ENCODE measurements at places on chromosomes 7 and 10.
A peak's percentile ranks its signal among the peaks of the same experiment; 100 is the strongest.

DNA sequence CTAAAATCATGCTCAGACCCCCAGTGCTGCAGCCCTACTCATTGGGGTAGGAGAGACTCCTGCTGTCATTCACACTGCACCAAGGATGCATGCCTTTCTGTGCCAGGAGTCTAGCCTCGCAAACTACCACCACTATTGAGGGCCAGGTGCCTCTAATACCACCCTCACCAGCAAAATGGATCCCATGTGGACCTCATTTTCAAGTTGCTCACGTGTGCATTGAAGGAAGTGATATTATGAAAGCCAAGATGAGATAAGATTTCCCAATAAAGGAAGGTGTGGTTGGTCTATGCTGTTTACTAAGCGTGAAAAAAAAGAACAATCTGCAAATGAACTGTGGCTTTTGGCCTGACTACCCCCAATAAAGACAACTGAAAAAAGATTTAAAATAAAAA, 7.2 kb upstream of the LAMTOR4 start:
- H3K4me3 ChIP-seq: no peak overlapping the region
- H3K27me3 ChIP-seq: peaks cover 8% of the 10 kb centered on the region
- no peaks in the 10 kb centered on the region for H3K36me3 ChIP-seq
- DNase-seq: no peak
- H3K27ac ChIP-seq: no peak overlapping the region
- H3K4me1 ChIP-seq: peaks cover 19% of the 10 kb centered on the region

DNA sequence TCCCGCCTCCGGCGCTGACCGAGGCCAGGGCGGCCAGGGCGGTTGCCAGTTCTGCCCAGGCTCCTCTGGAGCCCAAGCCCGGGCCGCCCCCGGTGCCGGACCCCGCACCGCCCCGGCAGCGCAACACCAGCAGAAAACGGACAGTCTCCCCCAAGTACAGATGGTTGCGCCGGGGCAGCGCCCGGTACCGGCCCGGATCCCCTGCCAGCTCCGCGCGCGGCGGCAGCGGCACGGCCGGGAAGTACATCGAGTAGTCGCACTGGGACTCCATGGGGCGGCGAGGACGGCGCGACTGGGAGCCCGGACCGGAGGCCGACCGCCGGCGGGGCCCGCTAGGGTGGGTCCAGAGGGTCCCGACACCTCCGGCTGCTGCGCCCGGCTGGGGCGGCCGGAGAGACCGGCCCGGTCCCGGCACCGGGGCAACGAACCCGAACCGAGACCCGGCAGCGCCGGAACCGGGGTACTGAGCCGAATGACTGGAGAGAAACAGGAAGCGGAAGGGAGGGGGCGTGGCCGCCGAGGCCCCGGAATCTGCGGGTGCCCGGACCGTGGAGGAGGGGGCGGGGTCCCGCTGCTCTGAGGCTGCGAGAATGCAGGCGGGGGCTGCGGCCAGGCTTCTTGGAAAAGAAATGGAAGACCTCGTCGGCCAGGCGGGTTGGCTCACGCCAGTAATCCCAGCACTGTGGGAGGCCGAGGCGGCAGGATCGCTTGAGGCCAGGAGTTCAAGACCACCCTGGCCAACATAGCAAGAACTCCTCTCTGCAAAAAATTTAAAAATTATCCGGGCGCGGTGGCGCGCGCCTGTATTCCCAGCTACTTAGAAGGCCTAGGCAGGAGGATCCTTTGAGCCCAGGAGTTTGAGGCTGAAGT, at the start of gene TRAPPC14:
TSS of gene TRAPPC14 (minus strand) at position 495 of the 870 bp plus-strand sequence. CDS start at position 271, 224 bp downstream.
- peak; percentile 97 for DNase-seq
- peak within 1 kb of the TSS; percentile 84 for H3K27ac ChIP-seq
- peaks cover 68% of the 10 kb centered on the region for H3K4me1 ChIP-seq
- peak within 1 kb of the TSS; percentile 89 for H3K4me3 ChIP-seq
- H3K27me3 ChIP-seq: no peaks in the 10 kb centered on the region

DNA sequence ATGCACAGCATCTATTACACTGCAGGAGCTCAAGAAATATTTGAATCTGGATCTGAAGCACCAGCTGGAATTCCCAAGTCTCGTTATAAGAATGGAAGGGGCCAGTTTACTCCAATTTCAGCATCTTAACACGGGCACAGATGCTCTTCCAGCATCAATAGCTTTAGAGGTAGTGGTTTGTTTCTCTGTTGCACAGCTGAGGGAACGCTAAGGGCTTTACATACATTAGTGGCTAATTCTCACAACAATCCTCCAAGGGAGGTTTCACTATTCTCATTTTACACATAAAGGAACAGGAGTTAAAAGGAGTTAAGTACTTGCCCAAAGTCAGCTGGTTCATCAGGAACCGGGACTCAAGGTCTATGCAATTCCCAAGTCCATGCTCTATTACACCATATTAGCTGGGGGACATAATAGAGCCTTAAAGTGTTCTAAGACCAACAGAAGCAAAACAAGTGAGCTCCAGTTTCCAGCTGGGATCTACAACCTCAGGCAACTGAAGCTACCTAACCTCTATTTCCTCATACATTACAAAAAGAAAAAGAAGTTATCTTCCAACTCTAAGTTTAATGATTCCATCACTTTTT, 9.9 kb downstream of the XPNPEP1 start:
- no peak overlapping the region for H3K27ac ChIP-seq
- no peaks in the 10 kb centered on the region for H3K27me3 ChIP-seq
- H3K4me1 ChIP-seq: peaks cover 77% of the 10 kb centered on the region

- H3K36me3 ChIP-seq: no peaks in the 10 kb centered on the region
- no peak overlapping the region for H3K4me3 ChIP-seq
- H3K27ac ChIP-seq: no peak overlapping the region
These were observed 669.4 kb downstream of the INHBA start for GRCh38 chr7:41033500-41033899.

- no peaks in the 10 kb centered on the region for H3K36me3 ChIP-seq
- no peak overlapping the region for H3K27ac ChIP-seq
- H3K4me1 ChIP-seq: no peaks in the 10 kb centered on the region
- no peak for DNase-seq
- no peaks in the 10 kb centered on the region for H3K27me3 ChIP-seq
- H3K4me3 ChIP-seq: no peak overlapping the region
These were observed 560.8 kb upstream of the CELF2 start for GRCh38 chr10:10456856-10457255.

GRCh38 chr7:124603066-124603465, 162.5 kb downstream of the GPR37 start:
- DNase-seq: no peak
- no peaks in the 10 kb centered on the region for H3K4me1 ChIP-seq

DNA sequence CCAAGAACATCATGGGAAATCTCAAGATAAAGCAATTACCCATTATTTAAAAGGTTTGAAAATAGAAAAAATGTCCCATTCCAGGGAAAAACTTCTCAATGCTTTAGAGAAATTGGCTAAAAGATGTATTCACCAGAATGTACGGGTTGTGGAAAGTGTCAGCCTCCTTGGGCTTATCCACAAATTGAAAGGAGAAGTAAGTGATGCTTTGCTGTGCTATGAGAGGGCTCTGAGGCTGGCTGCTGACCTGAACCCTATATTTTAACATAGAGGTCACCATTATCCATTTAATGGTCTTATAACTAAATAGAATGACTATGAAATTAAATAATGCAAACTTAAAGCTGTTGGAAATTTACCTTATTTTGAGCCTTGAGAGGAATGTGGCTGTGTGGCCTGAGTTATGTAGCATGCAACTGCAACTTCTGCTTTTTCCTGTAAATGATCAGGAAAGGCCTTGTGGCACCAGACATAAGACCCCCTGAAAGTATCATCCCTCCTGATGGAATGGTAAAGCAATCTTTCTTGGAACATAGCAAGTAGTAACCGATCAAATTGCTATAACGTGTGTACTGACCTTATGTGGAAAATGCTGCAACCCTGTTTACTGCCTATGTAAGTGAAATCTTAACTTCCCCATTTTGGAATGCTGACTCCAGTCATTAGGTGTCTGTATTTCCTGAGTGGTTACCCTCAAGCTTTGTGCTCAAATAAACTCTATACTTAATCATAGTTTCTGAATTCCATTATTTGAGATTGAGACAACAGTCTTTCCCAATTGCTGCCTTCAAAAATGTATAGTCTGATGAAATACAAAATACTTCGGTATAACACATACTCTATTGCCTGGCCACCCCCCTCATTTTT, 6.9 kb downstream of the IFIT1B start:
- H3K4me1 ChIP-seq: no peaks in the 10 kb centered on the region
- no peak overlapping the region for H3K4me3 ChIP-seq
- H3K27ac ChIP-seq: no peak overlapping the region
- DNase-seq: no peak
- H3K27me3 ChIP-seq: peaks cover 30% of the 10 kb centered on the region

All from activated naive CD4-positive, alpha-beta T cell treated with anti-CD3 and anti-CD28 coated beads, Interleukin-2, amount 10 ng/mL, durations not matched to agents 7 days and 5 days (primary cell).